ENCODE measurements at places on chromosomes 12 and 14.

- no peak for DNase-seq
These were observed 156.3 kb downstream of the ZFP36L1 start for GRCh38 chr14:68636597-68636996.

GRCh38 chr14:103155010-103155409, 31.7 kb downstream of the TNFAIP2 start:
- no peak for DNase-seq

- DNase-seq, result no peak
These were observed 6.2 kb upstream of the CNOT2 start for GRCh38 chr12:70236990-70237389.

GRCh38 chr12:86950444-86950843, 694.3 kb upstream of the MGAT4C start:
- no peak for DNase-seq
